ENCODE measurements at places on chromosomes 5 and 9.

DNA sequence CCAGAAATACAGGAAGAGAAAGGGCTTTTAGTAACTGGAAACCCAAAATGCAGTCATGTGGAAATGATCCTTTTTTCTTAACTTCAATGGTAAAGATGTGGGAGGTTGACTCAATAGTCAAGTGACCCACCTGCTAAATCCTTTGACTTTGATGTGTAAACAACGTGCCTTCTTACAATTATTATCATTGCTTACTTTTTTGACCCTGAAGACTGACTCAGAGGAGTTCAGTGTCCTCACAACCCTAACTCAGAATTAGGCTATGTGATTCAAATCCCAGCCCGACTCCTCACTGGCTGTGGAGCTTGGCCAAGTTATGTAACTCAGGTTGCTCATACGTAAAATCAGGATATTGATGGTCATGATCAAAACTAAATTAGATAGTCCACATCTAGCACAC is 27.9 kb downstream of the ANXA1 start:
- no peak for DNase-seq

GRCh38 chr5:88979244-88979643 is 96.3 kb upstream of the MEF2C start:
- no peak for DNase-seq

DNA sequence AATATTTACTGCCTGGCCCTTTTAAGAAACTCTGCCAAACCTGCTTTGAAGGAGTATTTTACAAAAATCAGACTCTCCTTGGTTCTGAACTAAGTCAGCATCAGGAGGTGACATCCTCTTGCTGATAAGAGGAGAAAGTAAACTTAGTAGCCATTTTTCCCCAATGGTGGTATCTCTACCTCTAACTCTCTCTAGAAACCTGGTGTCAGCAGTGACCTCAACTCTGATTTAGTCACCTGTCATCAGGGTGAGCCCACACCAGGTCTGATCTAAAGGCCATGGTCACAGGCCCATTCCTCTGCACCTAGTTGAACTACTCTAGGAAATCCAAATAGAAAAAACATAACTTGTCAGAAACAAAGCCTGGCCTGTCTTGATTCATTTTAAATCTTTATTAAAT is 4.2 kb downstream of the CARNMT1 start:
- no peak for DNase-seq

GRCh38 chr9:119224431-119224830 is 144.8 kb downstream of the BRINP1 start:
- no peak for DNase-seq

- no peak for DNase-seq
Observed at GRCh38 chr5:26232706-26233105, 805.7 kb downstream of the CDH9 start.

DNA sequence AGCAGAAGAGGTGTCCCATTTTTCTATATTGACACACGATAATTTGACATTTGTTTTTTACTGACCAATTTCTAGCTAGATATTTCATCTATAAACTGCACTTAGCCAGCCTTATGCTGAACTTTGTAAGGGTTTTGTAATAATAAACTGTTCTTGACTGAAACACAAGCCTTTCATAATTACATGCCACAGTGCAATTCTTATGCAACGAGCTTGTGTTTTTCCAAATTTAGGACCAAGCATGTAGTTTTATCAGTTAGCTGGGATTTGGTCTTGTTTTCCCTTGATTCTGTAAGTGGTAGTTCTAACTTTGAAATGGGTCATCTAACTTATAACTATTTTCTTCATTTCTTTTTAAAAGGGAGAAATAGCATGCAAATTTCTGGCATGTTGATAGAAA is 1.3 kb upstream of the LURAP1L start:
- DNase-seq = no peak

- no peak for DNase-seq
Observed at GRCh38 chr5:81212211-81212751, 20.8 kb upstream of the CKMT2 start.

DNA sequence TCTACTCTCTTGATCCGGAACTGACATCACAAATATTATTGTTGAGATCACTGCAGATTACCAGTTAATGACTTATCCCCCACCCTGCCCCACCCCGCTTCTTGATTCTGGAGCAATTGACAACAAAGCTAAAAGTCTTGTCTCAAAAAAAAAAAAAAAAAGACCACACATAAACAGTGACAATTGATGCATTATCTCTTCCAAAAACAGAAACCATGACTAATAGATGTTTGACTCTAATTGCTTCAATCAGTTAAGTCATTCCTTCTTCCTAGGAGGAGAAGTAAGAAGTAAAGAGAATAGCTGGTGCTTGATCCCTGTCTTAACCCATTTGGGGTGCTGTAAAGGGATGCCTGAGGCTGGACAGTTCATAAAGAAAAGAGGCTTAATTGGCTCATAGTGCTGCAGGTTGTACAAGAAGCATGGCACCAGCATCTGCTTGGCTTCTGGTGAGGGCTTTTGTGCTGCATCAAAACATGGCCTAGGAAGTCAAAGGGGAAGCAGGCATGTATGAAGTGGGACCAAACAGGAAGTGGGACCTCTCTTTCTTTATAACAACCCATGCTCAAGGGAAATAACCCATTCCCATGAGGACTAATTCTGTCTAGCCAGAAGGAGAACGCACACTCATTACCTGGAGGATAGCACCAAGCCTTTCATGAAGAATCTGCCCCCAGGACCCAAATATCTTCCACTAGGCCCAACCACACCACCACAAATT is 158.7 kb downstream of the TMEM167A start:
- DNase-seq = no peak

- no peak for DNase-seq
Observed at GRCh38 chr5:166505067-166505466, 1786.4 kb upstream of the WWC1 start.

GRCh38 chr5:127910307-127910956 is 173.1 kb upstream of the SLC12A2 start:
- no peak for DNase-seq

DNA sequence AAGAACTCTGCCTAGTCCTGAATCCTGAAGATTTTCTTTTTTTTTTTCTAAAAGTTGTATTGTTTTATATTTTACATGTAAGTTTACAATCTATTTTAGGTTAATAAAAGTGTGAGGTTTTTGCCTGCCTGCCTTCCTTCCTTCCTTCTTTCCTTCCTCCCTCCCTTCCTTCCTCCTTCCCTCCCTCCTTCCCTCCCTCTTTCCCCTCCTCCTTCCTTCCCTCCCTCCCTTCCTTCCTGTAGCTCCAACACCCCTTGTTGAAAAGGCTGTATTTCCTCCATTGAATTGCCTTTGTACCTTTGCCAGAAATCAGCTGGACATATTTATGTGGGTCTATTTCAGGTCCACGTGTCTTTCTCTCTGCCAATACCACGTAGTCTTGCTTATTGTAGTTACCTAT is 46.6 kb downstream of the CACNA1B start:
- no peak for DNase-seq

- DNase-seq = no peak
Observed at GRCh38 chr5:155562158-155562557, 548.6 kb downstream of the KIF4B start.

- no peak for DNase-seq
Observed at GRCh38 chr5:148950892-148951291, 112.0 kb downstream of the SH3TC2 start.

DNA sequence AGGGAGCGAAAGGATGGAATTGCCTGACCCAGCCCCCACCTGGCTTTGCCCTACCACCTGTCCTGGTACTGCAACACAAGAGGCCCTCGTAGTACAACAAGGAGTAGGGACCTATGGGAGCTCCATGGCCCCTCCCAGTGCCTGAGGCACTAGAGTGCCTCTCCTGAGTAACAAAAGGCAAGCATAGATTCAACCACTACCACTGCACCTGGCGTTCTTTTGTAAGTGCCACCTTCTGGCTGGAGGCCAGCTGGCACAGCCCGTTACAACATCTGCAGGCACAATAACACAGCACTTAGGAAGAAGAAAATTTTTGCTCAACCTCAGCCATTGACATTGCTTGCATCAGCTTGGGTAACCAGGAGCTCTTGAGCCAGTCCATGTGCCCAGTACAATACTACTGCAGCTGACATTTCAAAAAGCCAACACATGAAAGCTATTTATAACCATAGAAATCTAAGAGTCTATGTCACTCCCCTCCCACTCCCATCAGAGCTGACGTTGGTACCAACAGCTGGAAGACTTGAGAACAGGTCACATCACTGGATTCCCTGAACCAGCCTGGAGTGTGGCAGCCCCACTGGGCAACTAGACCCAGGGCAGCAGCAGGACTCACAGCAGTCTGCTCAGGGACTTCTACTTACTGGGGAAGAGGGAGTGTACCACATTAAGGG is 17.7 kb upstream of the FAM174A start:
- DNase-seq = no peak

DNA sequence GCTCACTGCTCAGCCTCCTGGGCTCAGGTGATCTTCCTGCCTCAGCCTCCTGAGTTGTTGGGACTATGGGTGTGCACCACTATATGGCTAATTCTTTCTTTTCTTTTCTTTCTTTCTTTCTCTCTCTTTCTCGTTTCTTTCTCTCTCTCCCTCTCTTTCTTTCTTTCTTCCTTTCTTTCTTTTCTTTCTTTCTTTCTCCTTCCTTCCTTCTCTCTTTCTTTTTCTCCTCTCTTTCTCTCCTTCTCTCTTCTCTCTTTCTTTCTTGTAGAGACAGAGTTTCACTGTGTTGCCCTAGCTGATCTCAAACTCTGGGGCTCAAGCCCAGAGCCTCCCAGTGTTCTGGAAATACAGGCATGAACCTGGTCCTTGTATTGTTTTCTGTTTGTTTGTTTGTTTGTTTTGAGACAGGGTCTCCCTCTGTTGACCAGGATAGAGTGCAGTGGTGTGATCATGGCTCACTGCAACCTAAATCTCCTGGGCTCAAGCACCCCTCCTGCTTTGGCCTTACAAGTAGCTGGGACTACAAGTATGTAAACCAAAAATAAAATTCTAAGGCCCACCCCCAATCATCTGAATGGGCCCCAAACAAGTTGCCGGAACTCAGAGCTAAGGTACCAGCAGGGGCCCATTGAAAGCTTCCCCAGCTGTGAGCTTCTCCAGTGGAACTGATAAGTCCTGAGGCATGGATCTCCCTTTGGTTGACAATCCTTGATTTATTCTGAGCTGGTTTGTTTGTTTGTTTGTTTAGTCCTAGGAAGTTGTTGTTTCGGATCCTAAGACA is 11.9 kb upstream of the BTF3 start:
- no peak for DNase-seq

GRCh38 chr5:74949976-74950375 is 83.8 kb upstream of the FAM169A start:
- DNase-seq = no peak

- DNase-seq = no peak
Observed at GRCh38 chr5:125713109-125713805, 710.0 kb upstream of the GRAMD2B start.

DNA sequence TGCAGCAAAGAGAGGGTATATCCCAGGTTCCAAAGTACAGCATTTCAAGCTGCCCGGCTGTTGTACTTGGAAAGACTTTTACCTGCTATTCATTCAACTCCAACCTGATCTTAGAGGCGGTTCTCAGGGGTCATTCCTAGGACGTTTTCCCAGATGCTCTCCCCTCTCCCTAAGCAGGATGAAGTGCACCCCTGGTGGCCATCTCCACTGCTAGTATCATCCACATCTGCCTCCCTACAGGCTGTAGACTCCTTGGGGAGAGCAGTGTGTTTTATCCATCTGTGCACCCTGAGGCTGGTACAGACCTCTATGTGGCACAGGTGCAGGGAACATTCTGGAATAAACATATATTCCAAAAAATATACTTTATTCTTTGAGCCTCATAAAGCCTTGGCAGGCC is 56.8 kb downstream of the PTPN3 start:
- DNase-seq = peak; percentile 23

DNA sequence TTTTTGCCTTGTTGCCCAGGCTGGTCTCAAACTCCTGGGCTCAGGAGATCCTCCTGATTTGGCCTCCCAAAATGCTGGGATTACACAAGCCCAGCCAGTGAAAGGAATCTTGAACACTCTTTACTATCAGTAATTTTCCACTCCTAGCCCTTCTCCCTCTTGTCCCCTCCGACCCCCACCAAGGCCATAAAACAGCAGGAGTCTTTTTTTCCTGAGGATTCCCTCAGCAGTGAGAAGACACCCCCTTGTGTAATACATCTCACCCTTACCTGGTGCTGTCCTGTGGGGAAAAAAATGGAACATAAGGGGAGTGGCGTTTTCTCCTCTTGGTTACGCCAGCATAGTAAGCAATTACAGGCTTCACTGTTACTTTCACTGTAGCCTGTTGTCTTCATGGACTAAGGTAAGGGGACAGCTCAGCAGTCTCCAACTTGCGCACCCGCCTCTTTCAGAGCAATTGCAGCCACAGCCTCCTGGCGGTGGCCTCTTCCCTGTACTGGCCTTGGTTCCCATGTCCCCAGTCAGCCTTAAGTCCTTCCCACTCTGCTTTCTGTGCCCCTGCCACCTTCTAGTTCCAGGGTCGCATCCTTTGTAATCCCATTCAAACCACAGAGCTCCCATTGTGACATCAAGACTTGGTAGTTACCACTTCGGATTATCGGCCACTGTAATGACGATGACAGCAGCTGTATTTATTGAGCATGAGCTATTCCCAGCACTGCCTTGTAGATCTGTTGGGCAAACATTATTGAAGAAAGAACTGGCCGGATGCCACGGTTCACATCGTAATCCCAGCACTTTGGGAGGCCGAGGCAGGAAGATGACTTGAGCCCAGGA is 10.0 kb downstream of the NAIF1 start:
- DNase-seq = no peak

DNA sequence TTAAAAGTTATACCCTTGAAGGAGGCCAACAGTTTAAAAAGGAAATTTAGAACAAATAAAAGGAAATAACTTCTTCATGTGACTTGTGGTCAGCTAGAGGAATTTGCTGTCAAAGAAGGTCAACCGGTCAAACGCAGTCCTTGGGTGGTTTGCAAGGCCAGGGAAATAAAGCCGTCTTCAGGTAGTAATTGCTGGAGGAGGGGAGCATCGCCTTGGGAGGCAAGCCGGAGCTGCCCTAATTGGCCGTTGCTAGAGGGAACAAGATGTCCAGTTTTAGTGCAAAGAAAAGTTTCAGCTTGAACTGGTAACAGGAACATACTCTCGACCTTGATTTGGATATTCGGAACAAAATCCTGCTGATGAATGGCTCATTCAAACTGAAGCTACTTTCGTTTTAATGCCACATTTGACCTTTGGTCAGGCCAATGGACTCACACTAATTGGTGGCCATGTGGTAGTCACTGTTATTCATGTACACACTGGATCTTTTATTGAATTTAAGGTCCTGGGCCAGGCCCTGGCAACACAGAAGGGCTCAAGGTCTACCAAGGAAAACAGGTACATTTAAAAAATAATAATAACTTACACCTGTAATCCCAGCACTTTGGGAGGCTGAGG is 47.0 kb upstream of the MYO10 start:
- DNase-seq = no peak

DNA sequence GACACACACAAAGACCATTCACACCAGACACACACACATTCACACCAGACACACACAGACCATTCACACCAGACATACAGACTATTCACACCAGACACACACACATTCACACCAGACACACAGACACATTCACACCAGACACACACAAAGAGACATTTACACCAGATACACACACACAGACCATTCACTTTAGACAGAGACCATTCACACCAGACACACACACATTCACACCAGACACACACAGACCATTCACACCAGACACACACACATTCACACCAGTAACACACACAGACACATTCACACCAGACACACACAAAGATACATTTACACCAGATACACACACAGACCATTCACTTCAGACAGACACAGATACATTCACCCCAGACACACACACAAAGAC is 29.0 kb upstream of the FCN1 start:
- DNase-seq = no peak

- DNase-seq = no peak
Observed at GRCh38 chr9:88783711-88784083, 207.6 kb upstream of the S1PR3 start.

Measured in H54 (cell line).